Activated T-cell treated with anti-CD3 and anti-CD28 coated beads for 24 hours (primary cell): ENCODE measurements at places on chromosomes 6 and 20.

DNA sequence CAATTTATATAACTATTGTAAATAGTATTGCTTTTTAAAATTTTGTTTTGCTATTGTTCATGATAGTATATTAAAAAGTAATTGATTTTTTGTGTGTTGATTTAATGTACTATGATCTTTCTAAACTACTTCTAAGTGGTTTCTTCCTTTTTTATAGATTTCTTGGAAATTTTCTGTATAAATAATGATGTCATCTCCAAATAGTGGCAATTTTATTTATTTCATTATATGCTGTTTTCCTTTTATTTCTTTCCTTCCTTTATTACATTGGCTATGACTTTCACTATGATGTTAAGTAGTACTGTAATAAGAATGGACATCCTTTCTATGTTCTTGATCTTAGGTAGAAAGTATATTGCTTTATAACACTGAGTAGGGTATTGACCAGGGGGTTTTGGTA is 451.5 kb upstream of the SPTLC3 start:
- DNase-seq, result no peak

DNA sequence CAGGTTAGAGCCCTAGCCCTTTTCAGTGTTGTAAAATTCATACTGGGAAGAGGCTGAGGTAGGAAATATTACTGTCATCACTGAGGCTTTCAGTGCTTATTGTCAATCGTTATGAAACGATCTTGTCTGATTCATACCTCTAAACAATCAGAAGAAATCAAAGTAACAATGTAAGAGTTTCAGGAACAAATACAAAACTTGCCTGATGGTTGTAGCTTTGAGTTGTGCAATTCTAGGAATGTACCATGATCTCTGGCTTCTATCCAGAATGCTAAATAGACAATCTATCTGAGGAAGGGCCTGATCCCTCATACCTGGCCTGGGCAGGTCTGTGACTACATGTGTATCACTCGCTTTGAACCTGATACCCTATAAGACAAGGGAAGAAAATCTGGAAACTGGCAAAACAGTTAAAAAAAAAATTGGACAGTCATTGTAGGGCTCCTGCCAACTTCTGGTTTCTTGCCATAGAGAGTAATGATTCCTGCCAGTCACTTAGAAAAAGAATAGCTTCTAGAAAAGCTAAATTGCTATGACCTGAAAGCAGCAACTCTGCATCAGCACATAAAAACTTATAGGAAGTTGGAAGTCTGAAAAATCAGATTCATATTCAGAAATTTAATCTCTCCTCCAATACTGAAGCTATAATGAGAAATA is 234.7 kb downstream of the BTBD9 start:
- no peak for DNase-seq

DNA sequence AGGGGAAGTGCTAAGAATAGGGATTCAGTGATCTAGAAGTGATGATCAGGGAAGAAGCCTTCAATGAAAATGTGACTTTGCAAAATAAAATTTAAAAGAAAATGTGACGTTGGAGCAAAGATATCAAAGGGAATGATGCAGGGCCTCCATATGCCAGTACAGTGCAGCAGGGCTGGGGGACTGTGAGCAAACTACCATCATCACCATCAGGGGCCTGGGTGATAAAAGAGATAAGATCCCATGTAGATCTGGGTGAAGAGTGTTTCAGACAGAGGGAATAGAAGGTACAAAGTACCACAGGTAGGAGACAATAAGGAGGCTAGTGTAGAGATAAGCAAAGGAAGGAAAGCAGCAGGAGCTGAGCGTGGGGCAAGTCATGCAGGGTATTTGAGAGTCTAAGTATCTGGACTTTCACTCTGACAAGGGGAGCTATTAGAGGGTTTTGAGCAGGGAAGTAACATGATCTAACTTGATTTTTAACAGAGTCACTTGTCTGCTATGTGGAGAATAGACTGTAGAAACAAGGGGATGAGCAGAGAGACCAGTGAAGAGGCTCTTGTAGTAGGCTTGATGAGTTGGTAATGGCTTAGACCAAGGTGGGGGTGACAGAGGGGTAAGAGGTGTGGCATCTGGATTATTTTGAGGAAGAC is 295.6 kb downstream of the ZFAND3 start:
- DNase-seq, result no peak

GRCh38 chr6:73308712-73309534 is 45.2 kb downstream of the DPPA5 start:
- DNase-seq, result no peak

- DNase-seq, result no peak
These were observed 22.9 kb upstream of the JAG1 start for GRCh38 chr20:10696650-10697049.

DNA sequence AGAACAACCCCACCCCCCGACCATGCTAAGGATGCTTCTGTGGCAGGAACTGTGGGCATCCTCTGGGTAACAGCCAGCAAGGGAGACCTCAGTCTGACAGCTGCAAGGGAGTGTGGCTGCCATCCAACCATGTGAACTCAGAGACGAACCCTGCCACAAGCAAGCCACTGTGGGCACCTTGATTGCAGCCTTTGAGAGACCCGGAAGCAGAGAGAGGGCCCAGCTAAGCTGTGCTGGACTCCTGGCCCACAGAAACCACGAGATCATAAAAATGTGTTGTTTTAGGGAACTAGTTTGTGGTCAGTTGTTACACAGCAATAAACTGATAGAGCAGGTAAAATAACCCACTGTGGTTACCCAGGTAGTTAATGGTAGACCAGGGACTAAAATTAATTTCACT is 414.6 kb downstream of the CDH26 start:
- no peak for DNase-seq
